ENCODE measurements at places on chromosomes 5 and 9.
A peak's percentile ranks its signal among the peaks of the same experiment; 100 is the strongest.

- DNase-seq, result no peak
These were observed 57.5 kb downstream of the CDH18 start for GRCh38 chr5:19930451-19930850.

DNA sequence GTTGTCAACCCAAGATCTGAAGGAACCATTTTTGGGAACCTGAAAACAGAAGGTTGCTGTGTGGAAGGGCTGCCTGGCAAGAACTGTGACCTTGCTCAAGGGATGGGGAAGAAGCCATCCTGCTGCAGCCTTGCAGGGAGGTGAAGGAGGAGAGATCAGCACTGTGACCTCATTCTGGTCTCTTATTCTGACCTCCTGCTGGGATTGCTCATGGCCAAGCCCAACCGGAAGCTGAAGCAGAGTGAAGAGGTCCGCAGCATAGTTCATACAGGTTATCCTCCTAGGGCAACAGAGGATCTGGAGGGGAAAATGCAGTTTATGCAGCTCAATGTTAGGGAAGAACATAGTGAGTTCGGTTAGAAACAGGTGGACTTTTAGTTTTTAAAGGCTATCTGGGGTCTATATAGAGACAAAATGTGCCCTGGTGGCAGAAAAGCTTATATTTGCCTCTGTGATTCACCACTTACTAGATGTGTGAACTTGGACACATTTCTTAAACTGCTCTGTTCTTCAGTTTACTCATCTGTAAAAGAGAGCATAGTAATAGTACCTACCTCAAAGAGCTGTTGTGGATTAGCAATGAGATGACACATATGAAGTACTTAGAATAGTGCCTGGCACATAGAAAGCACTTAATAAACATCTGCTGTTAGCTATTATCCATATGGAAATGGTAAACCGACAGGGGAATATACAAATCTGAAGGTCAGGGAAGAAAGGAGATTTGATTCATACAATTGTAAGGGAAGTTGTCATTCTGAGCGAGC is 57.9 kb upstream of the BNC2 start:
- no peak for DNase-seq

- no peak for DNase-seq
These were observed 8.2 kb upstream of the AK1 start for GRCh38 chr9:127885508-127886281.

DNA sequence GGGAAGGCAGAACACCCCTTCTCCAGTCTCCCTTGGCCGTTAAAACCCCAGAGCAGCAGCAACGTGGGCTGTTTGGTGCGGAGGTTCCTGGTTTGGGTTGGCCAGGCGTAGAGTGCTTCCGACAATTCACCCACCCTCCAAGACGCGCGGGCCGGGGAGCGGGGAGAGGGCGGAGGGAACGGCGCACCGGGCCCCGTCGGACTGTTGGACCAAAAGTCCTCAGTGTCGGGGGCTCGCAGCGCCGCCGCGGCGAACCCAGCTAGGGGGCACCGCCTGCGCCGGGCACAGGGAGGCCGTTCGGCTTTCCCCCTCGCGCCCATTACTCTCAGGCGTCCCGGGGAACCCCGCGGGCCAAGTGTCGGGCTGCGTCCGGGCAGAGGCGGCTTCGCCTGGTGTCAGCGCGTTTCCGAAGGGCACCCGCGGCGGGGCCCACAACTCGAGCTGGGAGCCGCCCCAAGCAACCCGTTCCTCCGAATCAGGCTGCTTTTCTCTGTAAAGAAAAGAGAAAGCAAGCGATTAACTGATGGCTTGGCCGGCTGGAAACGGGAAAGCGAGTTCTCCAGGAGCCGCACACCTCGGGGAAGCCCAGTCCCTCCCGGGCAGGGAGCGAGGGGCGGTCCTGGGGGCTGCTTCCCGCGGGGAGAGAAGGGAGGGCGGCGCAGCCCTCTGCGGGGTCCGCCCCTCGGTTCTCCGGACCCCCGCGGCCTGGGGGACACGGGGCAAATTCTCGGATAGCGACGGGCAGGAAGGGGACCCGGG is 145.5 kb downstream of the ERCC6L2 start:
- DNase-seq, result peak; percentile 62

DNA sequence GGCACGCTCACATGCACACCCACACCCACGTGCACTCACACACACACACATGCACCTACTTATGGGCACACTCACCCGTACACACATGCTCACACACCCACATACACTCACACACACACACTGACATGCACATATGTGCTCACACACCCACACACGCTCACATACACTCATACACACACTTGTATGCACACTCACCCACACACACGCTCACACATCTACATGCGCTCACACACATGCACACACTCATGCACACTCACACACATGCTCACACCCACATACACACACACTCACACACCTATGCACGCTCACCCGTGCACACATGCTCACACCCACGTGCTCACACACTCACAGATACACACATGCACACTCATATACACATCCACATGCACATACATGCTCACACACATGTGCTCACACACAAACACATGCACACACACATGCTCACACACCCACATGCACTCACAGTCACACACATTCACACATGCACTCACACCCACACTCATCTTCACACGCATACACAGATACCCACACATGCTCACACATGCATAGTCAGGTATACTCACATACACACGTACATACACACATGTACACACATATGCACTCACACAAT is 138.3 kb downstream of the OLFM1 start:
- DNase-seq, result no peak

GRCh38 chr5:107812570-107813141 is 141.9 kb upstream of the EFNA5 start:
- DNase-seq, result no peak

DNA sequence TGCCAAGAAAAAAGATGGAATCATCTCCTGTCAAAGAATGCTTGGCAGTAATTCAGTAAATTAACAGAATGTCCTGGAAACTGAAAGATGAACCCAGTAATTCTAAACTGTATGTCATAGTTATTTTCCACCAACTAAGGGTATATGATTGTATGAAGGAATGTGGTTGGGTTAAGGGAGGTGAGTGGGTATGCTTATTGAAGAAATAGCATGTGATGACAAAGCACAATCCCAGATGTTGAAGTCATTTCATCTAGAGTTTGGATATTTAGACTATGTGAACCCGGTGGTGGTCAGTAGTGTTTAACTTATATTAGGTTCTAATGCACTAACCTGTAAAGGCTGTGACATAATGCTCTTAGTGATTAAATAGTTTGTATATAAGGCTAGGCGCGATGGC is 87.3 kb downstream of the CDKN2A start:
- no peak for DNase-seq

DNA sequence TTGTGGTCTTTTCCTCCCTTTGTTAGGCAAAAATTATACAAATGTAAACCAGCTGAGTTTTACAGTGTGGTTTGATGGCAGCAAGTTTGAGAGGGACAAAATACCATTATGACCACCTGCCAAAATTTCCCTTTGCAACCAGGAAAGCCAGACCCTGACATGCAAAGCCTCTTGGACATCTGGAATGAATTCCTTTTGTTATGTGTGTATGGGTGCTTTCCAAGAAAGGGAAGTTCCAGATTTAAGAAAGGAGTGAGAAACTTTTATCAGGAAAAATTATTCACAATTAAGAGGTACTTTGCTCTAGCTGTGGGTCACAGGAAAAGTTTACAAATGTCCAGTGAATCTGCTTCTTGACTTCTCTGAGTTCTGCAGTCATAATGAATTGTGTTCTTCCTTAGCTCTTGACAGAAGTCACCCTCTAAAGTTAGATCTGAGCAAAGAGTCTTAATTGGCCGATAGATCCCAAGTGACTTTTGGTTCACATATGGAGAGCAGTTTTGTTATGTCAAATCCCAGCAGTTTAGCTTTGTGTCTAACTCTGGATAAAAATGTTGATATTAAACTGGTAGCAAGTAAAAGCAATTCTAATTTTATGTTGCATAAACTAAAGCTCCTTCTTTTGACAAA is 295.9 kb upstream of the ZNF608 start:
- no peak for DNase-seq

- DNase-seq, result peak; percentile 58
These were observed 19.2 kb upstream of the SHB start for GRCh38 chr9:38088006-38088925.

GRCh38 chr5:40682154-40683017 is 2.7 kb downstream of the PTGER4 start:
- DNase-seq, result no peak

DNA sequence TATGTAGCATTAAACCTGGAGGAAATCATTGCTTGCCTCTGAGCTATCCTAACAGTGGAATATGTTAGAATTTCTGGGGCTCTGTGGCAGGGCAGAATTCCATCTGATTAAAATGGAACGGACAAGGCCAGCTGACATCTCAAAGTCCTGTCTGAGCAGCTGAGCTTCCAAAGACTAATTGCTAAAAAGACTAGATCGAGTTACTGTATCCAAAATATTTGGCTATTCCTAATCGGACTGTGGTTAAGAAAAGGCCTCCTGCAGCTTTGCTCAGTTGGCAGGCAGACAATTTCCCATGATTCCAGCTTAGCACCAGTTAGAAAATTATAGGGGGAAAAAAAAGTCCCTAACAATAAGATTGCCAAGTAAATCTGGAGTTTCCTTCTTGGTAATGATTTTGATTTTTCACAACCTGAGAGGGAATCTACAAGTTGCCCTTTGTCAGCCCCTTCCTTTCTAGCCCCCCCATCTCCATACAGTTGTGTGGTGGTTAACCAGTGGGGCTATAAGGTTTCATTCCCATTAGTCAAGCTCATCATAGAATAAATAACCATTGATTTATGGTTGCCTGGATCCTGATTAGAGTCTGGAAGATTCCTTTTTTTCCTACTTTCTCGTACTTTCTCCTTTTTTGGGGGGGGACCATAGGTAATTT is 26.4 kb downstream of the PTGR1 start:
- no peak for DNase-seq

GRCh38 chr5:126443374-126443851 is 20.2 kb downstream of the GRAMD2B start:
- DNase-seq, result no peak

DNA sequence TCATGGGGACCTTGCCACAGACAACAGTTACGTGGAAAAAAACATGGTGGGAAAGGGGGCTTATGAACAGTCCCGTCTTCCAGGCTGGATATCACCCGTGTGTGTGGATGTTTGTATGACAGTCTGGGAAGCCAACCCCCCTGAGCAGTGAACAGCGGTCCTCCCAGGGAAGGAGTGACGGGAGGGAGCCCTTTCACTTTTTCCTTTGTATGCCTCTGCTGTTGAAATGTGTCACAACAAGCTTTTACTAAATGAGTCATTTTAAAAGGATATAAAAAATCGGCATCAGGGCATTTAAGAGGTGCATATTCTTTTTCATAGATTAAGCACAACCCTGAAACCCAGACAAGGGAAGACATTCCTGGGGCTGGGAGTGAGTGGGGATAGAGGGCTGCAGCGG is 5.1 kb downstream of the MYMK start:
- DNase-seq, result no peak

DNA sequence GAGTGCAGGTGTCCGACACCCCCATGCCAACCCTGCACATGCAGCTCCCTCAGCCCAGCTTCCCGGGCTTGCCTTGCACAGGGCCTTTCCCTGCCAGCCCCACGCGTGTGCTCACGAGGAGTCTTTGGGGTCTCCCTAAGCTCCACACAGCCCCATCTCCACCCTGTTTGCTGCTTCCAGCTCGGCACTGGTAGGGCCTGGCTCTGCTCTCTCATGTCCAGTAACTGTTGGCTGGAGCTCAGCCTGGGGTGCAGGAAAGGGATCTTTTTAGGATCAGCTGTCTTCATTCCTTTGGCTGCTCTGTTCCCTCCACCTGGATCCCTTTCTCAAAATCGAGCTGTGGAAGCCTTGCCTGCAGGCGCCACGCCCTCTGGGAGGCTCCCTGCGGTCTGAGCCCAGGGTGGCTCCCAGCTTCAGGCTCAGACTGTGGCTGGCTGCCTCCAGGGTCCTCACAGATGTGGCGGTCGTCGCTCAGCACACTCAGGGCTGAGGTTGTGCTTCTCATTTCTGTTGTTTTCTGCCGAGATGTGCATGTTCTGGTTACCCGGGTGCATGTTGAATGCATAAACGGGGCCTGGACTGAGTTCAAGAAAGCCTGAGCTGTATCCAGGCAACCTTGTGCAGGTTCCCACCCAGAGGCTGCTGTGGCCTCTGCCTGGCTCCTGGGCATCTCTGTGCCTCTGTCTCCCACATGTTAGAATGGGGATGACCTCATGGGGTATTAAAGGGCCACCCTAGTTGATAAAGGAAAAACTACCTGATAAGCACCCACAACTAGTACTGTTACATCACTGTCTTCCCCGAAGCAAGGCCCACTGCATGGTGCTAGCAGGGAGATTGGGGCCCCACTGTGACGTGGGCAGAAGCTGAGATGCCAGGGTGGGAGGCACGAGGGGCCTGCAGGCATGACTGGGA is 4.3 kb downstream of the CACNA1B start:
- no peak for DNase-seq

- no peak for DNase-seq
These were observed 58.4 kb upstream of the RAPGEF1 start for GRCh38 chr9:131798246-131798645.

- no peak for DNase-seq
These were observed 185.7 kb downstream of the NR3C1 start for GRCh38 chr5:143217804-143218160.

GRCh38 chr9:92029553-92029952 is 79.5 kb upstream of the ROR2 start:
- no peak for DNase-seq

GRCh38 chr5:51958473-51958872 is 575.2 kb downstream of the ISL1 start:
- DNase-seq, result no peak

- no peak for DNase-seq
These were observed 51.4 kb downstream of the SMARCA2 start for GRCh38 chr9:2066312-2067273.

- DNase-seq, result no peak
These were observed 154.2 kb upstream of the DAB2 start for GRCh38 chr5:39578887-39579497.

DNA sequence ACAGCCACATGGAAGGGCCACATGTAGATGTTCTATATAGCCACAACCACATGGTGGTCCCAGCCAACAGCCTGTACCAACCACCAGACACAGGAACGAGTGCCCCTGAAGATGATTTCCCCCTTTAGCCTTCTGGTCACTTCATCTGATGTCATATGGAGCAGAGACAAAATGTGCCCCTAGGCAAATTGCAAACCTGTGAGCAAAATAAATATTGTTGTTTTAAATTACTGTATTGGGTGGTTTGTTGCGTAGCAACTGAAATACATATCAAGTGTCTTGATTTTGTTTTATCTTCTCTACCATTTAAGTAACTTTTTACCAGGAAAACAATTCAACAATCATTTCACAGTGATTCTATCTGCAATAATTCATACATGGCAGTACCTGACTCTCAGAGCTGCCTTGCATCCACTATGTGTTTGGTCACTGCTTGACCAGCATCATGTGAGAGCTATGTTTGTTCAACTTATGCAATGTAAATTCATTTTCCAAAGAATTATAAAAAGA is 142.5 kb upstream of the VLDLR start:
- no peak for DNase-seq

DNA sequence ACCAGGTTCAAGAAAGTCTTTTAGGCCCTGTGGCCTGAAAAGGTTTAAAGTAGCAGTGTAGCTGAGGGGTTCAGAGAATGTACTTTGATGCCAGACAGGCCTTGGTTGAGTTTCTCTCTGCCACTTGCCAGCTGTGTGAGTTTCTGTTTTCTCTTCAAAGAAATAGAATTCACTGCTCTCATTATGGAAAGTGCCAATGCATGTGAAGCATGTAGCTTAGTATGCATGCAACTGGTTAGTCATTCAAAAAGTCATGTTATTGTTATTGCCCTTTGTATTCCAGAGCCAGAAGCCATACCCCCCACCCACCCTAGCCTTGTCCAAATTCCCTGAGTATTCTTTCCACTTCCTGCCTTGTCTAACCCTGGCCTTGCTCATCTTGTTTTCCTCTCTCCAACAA is 101.7 kb downstream of the ADRB2 start:
- no peak for DNase-seq

Measured in CD4-positive, alpha-beta T cell treated with Interleukin-1 beta for 1 hour (primary cell).